ENCODE measurements at places on chromosomes 4 and X.

DNA sequence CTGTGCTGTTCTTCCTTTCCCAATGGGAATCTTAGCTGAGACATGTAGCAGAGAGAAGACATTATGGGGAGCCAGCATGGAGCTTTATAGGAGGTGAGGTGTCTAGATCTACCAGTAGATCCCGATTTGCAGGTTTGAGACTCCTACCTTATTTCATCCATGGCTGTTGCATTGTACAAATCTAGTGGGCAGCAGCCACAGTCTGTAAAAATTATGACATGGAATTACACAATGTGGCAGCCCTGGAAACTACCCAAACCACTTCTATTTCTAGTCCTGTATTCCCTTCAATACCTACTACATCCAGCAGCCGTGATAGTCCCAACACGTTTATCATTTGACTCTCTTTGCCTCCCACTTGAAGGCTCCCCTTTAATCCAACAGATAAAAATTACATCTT is 8.1 kb downstream of the ATP7A start:
- no peak for DNase-seq

GRCh38 chr4:111274486-111274885 is 651.6 kb upstream of the PITX2 start:
- DNase-seq, result no peak

- no peak for DNase-seq
Observed at GRCh38 chrX:42825201-42825600, 47.2 kb upstream of the PPP1R2C start.

GRCh38 chr4:155639704-155640523 is 26.7 kb upstream of the GUCY1A1 start:
- DNase-seq, result no peak

- DNase-seq, result no peak
Observed at GRCh38 chr4:89196745-89197144, 85.4 kb downstream of the TIGD2 start.

GRCh38 chrX:133749951-133750350 is 235.4 kb downstream of the GPC3 start:
- DNase-seq, result no peak

DNA sequence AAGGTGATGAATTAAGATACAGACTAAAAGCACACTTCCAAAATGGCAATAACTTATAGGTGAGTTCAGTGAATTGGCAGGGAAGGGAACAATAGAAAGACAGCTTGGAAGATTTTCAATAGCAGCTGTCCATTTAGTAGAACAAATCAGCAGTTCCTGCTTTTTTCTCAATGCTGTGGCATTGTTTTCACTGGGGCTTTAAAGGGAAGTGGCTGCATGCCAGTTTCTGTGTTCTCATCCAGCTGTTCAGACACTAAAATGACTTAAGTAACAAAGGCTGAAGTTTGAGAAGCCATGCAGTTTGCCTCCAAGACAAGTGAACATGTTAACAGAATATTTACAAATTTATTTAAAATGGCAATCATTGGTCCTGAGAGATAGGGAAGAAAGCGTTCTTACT is 291.9 kb downstream of the FAM47A start:
- DNase-seq, result no peak

- no peak for DNase-seq
Observed at GRCh38 chr4:127244515-127244914, 388.2 kb upstream of the INTU start.

GRCh38 chr4:153594210-153594609 is 89.9 kb upstream of the TLR2 start:
- DNase-seq, result peak; percentile 19

DNA sequence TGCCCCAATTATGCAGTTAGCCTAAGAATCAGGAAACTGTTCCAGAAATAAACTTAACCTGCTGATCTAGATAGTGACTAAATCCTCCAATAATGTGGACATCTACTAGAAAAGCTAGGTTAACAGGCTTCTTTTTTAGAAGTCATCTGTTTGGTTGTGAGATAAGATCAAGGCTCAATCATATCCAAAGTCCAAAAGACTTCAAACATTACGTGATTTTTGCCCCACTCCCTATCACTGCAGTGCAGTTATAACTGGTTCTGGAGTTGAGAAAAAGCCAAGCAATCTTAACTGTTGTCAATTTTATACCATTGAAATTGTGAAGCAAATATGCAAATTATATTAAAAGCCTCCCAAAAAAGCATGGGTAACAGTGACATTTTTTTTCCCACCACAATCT is 781.4 kb downstream of the KLHL13 start:
- DNase-seq, result no peak

DNA sequence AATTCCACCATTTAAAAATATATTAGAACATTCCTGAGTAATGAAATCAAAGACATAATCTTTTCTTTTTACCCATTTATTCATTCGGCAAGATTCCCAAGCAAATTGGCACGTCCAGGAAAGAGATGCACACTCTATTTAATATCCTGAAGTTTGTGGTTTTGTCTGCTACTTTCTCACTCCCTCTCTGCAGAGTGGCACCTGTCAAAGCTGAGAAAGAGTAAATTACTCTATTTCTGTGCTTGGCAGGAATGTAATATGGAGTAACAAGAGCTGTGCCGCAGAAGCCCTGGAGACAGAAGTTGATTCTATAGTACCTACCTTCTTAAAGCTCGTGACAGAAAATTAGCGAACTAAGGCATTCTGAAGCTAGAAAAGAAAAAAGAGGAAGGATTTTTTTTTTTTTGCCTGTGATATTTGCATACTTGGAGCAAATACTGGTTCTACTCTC is 5.5 kb downstream of the GSTCD start:
- no peak for DNase-seq
